Skin of body (tissue), 3 donors: ENCODE measurements at places on chromosomes 1 and 21. TPM values are rescaled to one million over a fixed set of nuclear protein-coding genes. Genes with fewer than 3 reads are reported as not detected.
A peak's percentile ranks its signal among the peaks of the same experiment; 100 is the strongest.

GRCh38 chr1:238474263-238474662 lies 583.5 kb upstream of the ZP4 start:
- no peak for DNase-seq

DNA sequence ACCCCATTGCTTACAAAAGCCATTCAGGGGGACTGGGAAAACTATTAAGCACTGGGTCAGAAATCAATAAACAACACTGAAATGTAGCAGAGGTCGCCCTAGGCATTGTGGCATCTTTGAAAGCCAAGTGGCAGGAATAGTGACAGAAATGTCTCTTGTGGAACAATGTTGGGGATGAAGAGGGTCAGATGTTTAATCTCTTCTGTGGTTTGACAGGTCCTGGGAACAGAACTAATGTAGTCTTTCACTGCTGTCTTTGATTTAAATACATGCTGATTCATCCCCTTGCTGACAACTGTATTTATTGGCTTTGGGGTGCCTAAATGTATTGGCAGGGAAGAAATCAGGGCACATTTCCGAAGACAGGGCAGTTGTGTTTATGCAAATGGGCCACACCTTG lies 194.8 kb downstream of the ATG4C start:
- no peak for DNase-seq

- DNase-seq, result peak; percentile 4
These were observed 295.2 kb downstream of the HLX start for GRCh38 chr1:221174330-221174993.

DNA sequence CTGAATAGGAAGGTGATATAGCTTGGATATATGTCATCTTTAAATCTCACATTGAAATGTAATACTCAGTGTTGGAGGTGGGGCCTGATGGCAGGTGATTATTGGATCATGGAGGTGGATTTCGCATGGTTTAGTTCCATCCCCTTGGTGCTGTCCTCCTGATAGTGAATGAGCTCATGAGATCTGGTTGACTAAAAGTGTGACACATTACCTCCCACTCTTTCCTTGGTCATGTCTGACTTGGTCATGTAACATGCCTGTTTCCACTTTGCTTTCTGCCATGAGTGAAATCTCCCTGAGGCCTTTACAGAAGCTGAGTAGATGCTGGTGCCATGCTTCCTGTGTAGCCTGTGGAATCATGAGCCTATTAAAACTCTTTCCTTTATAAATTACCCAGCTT lies 664.5 kb upstream of the NR5A2 start:
- DNase-seq, result no peak

DNA sequence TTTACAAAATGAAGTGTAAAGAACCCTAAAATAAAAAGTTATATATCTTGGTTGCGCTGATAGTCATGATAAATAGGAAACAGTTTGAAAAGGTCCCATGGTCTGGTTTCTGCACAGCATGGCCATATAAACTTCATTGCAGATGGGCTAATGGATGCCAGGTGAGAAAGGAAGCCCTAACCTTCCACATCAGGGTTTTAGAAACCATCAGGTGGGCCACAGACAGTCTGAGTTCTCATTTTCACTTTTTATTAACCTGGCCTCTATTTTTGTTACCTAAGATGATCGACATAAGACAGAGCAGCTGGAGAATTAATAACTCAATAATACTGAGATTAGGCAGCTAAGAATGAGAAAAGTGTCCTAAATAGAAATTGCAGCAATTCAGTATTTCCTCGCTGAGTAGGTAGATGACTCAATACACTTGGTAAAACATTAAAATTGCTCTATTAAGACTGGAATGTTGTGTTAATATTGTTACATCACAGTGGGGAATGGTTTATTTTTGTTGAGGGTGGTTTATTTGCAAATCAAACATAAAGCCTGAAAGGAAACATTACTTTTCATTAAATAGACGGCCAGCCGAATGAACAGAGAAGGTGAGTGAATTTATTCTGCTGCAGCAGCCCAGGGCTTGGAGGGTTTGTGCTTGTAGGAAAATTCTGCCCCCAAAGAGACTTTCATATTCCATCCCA lies 21.1 kb downstream of the C1orf21 start:
- DNase-seq, result no peak

GRCh38 chr1:223429313-223429731 lies 36.1 kb downstream of the CCDC185 start:
- DNase-seq, result no peak

DNA sequence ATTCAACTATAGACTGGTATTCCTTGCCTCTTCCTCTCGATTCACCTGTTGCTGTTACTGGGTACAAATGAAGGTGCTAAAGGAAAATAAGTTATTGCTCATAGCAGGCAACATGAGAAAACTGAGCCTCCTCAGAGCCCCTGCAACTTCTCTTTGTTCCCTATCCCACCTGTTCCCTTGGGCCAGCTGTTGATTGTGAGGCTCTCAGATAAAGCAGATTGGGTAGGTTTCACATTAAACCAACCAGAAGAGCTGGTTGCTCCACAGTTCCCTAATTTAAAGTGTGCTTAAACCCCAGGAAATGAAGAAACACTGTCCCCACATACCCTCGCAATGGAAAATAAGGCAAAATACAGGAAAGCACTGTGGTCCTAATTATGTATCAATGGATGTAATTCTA lies 4.8 kb downstream of the DEDD start:
- no peak for DNase-seq

Gene PEX11B
- total RNA-seq, result 19.1 TPM

GRCh38 chr1:185864331-185864730 lies 130.1 kb downstream of the HMCN1 start:
- no peak for DNase-seq

- no peak for DNase-seq
These were observed 161.8 kb upstream of the PDE4B start for GRCh38 chr1:65630855-65631254.

DNA sequence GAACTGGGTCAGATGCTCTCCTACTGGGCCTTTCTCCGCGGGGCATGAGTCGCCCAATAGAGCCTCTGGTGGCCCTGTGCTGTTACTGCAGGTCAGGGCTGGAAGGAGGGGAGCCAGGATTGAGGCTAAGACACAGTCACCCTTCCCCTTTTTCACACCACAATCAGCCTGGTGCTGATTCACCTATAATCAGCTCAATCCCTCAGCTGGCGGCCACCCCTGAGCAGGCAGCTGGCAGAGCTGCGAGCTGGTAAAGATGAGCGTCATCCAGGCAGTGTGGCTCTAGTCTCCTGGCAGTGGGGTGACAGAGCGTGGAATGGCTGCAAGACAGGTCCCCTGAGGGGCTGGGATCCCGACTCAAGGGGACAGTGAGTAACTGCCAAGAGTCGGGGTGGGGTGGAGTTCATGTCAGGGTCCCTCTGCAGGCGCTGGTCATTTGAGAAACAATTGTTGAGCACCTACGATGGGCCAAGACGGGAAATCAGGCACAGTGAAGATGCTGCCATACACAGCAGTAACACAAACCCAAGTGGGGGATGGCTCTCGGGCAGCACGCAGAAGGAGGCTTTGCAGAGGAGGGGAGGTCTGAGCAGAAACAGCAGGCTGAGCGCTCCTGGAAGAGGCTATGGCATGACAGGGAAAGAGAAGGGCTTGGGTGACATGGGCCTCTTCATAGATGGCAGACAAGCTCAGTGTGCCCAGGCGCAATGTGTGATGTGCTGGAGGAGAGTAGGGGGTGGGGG lies 21.8 kb downstream of the ATF3 start:
- DNase-seq, result peak; percentile 33

Gene LCK
- total RNA-seq, result 1.2 TPM

DNA sequence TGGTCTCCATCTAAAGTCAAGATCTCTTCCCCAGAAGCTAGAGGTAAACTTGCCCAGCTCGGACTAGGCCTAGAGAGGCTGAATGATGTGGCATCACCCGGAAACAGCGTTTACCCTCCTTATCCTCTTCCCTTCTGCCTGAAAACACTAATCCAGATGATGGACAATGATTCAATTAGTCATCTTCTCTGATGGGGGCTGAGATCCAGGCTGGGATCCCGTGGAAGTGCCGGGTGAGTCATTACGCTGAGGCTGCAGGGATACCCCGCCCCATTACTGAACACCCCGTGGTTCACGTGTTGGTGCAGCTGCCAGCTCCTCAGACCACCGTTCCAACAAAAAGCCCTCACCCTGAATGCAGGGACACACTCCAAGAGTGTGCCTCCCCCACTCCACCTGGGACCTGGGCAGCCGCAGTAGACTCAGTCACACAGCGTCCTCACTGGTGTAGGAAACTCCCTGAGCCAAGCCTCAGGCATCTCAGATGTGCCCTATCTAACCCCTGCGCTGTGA lies 2.0 kb downstream of the S100A6 start:
- DNase-seq, result no peak

DNA sequence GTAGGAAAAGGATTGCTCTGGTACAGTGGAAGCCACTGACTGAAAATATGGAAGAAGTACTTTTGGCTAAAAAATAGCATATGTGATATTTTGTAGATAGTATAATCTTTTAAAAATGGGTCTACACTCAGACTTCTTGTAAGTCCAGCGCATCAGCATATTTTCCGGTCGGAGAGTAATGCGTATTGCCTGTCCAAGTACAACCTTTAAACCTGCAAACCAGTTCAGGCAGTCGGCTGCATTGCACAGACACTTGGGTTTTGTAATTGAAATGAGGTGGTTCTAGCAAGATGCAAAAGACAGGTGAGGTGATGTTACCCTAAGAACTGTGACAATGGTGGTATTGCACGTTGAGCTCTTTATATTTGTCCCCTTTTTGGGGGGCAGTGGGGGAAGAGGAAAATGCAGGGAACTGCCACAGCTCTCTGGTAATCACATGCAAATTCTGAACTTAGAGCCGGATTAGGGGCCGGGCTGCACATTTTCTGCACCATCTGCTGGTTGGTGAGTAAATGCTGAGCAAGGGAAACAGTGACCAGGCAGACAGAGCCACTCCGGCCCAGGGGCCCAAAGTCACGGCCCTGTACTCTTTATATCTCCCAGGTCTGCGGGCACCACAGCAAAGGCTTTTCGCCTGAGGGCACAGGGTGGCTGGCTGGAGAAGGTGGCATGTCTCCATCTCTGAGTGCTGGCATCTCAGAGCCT lies 2.3 kb downstream of the GPR137B start:
- no peak for DNase-seq
